ENCODE measurements at places on chromosomes 3 and 15.

DNA sequence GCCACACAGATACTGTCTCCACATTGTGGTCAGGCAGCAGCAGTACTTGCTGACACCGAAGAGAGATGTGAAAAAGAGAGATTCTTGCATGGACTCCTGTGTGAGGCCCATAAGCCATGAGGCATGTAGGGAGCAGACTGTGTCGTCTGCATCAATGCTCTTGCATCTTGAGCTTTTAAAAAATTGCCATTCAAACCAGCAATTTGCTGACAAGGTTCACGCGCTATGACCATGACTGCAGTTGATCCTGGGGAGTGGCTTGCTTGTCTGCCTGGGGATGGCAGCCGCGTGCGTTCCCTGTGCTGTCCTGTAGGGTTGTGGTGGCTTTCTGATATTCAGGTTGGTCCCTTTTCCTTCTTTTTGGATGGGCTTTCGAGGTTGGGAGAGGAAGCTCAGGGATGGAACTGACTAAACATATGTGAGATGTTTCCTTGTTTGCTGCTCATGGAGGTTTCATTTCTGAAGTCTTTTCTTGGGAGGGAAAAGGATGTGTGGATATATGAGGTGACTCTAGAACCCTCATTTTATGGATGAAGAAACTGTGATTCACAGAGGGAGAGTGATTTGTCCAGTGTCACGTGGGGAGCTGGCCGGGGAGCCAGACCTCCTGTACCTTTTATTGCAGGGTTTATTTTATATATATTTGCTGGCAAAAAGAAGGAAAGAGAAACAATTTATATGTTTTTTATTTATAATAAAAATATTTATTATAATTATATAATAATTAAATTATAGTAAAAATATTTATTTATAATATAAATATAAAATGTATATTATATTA is 48.6 kb downstream of the LPP start:
- DNase-seq: no peak

DNA sequence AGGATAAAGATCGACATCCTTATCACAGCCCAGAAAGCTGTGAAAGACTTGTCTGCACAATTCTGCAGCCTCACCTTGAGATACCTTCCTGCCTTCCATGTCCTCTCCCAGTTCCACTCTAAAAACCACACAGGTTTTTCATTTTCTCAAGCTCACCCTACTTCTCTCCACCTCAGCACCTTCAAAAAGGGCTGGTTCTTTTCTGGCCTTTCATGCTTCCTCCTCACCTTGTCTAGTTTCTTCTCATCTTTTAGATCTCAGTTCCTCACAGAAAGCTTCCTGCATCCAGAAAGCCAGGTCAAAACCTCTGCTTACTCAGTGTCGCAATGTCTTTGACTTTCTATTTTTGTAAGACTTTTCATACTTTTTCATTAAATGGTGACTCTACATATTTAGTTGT is 140.2 kb upstream of the STT3B start:
- no peak for DNase-seq

DNA sequence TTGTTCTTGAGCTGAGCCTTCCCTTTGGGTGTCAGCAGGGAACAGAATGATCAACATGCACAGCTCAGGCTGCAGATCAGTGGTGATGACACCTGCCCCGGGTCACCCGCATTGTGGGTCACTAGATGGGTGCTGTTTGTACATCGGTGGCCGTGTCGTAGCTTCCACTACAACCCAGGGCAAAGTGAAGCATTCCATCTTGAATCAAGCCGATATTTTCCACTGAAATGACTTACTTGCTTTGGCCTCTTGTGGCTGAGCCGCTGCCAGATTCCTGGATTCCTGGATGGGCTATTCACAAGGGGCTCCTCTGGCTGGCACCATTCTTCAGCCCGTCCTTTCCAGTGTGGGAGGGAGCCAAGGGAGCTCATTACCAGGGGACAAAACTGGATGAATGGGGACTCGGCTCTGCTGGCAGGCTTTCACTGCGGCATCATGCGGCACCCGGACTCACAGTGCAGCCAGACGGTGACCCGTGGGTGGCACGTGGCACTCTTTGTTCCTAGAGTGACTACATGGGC is 65.6 kb downstream of the SLCO3A1 start:
- DNase-seq: no peak

- DNase-seq: no peak
Observed at GRCh38 chr3:119624002-119624720, 26.5 kb downstream of the PLA1A start.

DNA sequence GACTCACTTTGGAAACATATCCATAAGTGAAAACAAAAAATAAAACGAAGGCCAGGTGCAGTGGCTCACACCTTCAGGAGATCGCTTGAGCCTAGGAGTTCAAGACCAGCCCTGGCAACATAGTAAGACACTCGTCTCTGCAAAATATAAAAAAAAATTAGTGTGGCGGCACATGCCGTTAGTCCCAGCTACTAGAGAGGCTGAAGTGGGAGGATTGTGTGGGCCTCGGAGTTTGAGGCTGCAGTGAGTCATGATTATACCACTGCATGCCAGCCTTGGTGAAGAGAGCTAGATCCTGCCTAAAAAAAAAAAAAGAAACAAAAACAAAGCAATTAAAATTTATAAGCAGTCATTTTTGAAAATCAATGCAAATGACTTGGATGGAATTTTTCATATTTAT is 54.7 kb upstream of the NANOGP8 start:
- no peak for DNase-seq

GRCh38 chr3:191393146-191393545 is 62.8 kb upstream of the UTS2B start:
- DNase-seq: no peak

GRCh38 chr3:70861234-70861633 is 548.8 kb upstream of the MDFIC2 start:
- no peak for DNase-seq

DNA sequence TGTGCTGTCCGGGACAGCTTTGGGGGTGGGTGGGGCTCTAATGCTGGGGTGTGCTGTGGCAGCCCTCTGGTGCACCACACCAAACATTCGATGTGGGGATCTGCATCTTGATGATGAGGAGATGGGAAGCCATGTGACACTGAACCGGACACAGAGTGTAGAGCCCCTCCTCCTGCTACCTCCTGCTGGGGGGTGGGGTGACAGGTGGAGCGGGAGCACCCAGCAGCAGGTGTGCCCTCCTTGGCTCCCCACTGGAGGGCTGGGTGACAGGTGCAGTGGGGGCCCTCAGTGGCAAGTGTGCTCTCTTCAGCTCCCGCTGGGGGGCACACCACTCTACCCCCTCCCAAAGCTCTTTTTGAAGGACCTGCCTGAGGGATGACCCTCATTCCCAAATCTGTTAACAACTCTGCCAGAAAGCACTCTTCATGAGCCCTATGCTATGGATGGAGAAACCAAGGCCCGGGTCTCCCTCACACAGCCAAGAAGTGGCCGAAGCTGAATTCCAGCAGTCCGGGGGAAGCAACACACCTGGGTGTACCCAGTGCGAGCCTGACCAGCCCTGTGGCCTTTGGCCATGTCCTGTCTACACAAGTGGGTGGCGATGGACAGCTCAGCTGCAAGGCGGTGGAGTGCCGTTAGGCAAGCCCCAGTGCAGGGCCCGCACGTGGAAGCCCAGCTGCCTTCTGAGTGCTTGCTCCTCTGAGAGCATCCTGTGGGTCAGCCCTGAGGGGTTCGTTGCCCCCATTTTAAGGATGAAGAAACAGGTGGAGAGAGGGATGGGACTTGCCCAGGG is 609 bp upstream of the UROC1 start:
- DNase-seq: peak; percentile 62

GRCh38 chr15:73130830-73131229 is 78.6 kb downstream of the NEO1 start:
- DNase-seq: no peak

- DNase-seq: no peak
Observed at GRCh38 chr15:23859008-23859407, 171.9 kb upstream of the NDN start.

- DNase-seq: no peak
Observed at GRCh38 chr3:114874522-114874971, 272.5 kb downstream of the ZBTB20 start.

- DNase-seq: no peak
Observed at GRCh38 chr3:127716384-127716783, 43.6 kb downstream of the ABTB1 start.
